ENCODE measurements at places on chromosomes 2 and 18.

DNA sequence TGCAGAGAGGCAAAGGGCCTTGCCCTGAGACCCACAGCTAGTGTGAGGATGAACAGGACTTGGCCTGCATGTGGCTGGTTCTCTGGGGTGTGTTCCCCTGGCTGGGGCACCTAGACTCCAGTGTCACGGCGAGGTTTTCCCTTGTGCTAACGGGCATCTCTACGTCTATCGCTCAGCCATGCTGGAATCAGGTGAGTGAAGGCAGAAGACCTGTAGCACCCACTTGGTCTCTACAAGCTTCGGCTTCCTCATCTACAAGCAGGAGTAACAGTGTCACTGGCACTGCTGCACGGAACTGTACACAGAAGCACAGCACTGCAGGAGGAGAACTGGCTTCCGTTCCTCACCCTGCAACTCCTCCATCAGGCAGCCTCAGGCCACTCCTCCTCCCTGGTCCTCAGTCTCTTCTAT is 30.6 kb downstream of the HS1BP3 start:
- no peak for DNase-seq

GRCh38 chr18:78726326-78727056 is 253.1 kb upstream of the SALL3 start:
- DNase-seq, result no peak

DNA sequence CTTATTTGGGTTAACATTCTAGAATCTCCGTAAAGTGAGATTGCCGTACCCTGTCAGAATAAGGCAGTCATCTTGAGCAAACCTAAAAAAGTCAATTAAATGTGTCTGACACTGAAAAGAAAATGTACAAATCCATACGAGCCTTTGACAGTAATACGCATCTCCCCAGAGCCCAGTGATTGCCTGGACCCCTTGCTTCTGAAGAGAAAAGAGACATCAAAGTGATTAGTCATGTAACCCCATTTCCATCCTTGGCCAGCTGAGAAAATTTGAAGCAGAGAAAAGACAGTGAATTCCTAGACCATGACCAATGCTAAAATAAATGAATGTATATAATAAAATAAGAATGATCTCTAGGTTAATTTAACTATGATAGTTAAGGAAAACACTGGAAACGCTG is 1499.4 kb downstream of the SUCLG1 start:
- no peak for DNase-seq

DNA sequence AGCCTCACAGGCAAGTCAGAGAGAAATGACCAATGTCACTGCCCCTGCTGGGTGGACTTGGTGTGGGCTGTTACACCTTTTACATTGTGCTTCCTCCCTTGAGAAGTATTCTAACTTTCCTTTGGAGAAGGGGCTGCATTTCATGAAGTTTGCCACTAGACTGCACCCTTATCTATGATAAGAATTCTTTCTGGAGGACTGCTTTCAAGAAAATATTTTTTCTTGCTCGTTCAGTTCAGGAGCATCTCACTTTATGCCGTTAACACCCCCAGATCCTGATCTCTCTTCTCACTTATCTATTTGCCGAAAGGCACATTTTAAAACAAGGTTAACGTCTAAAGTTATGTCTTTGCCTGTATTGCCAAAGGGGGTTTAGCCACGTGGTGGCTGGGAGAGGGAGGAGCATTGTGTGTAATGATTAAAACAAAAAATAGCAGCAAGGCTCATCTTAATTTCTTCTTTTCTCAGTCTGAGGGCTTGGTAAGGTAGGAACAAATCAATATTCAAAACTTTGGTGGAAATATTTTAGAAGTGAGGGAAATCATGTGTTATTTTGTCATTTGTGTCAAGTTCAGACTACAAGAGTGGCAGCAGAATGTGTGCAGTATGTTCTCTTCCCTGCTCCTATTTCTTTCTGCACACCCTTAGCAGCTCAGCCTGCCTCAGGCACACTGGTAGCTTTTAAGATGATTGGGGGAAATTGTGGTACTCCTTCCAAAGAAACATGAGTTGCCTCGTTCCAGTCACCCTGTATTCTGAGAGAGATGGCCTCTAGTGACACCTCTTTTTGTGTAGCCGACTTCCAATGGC is 1.6 kb upstream of the IGFBP5 start:
- DNase-seq, result no peak

DNA sequence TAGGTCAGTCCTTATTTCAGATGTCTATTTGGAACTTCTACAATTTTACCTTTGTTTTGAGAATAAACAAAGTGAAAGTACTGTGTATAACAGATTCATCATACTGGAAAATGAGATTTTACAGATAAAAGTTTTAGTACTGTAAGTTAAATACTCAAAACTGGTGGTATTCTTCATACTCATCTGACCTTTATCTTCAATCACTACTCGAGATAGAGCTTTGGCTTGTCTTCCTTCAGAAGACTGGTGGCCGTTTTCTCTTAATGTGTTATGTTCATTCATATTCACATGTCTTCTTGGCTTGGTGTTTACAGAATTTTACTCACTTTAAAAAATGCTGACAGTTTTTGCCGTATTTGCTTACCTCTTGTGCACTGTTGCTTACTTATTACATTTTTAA is 2.1 kb downstream of the SPOPL start:
- no peak for DNase-seq
